SJCRH30 (cell line): ENCODE measurements at places on chromosomes 5 and 9.

DNA sequence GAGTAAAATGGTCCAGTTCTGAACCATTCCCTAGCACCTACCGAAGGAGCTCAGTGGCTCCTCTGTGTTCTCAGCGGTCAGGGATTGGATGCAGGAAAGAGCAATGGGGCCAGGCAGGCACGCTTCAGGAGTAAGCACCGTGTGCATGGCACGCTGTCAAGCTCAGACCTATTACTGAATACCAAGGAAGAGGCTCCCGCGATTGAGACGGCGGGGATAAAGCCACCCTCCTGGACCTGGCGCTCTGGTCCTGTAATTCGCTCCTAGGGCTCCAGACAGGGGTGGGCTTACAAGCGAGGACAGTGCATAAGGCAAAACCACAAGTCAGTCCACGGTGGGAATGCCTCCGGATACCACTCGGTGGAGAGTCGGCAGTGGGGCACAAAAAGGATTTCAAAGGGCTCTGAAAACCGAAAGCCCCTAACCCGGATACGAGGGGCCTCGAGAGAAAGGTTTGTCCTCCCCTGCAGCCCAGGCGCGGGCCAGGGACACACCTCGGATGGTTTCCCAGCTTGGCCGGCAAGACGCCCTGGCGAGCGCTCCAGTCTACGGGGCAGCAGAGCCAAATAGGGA, 988 bp downstream of the OXCT1 start:
- H3K36me3 ChIP-seq, result no peaks in the 10 kb centered on the region; the same call in 1 of the 2 replicates
- H3K27ac ChIP-seq, result peak overlapping the region; percentile 79; the same call in 1 of the 2 replicates
- peak; percentile 66 for DNase-seq

DNA sequence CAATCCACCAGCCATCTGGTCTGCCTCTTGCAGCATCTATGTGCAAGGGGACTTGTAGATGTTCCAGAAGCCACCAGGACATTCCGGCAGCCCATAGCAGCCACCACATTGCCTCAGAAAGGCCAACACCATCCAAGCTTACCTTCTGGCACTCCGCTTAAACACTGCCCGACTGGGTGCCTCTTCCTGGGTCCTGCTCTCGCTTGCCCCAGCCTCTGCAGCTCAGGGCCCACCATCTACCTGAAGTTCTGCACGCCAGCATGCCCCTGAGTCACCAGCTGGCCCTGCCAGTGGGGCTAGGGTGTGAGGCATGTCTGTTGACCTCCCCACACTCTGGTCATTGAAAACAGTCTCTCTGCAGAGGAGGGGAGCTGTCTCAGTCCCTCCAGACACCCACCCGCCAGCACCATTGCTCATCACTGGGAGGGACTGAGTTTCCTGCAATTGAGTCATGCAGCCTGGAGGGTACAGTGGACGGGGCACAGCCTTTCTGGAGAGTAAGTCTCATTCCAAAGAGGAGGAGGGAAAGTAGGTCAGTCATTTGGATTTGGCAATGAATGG, 16.9 kb upstream of the COL5A1 start:
- no peak overlapping the region for H3K4me3 ChIP-seq
- H3K36me3 ChIP-seq, result no peaks in the 10 kb centered on the region
- peaks cover 48% of the 10 kb centered on the region for H3K4me1 ChIP-seq
- no peak overlapping the region for H3K27ac ChIP-seq

DNA sequence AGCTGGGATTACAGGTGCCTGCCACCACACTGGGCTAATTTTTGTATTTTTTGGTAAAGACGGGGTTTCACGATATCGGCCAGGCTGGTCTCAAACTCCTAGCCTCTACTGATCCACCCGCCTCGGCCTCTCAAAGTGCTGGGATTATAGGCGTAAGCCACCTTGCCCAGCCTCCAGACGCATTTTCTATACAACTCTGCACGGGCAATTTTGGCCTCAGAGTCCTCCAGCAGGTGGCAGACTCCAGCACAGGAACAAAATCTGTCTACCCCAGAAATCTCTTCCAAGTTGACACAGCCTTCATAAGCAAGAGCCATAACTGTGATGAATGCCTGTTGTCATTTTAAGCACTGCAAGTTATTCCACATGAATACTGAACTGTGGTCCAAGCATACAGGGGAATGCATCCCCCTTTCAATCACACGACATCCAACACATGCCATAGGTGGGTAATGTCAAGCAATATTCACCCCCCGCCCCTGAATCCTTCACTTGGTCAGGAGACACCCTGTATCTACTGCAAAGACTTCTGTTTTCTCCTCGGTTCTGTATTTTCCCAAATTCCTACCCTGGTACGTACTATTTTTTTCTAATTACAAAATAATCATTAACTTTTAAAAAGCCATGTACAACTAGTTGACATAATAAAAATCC, 50.8 kb downstream of the ALDH7A1 start:
- peak; percentile 63 for DNase-seq
- H3K4me3 ChIP-seq, result no peak overlapping the region
- H3K27ac ChIP-seq, result no peak overlapping the region
- peaks cover 16% of the 10 kb centered on the region for H3K36me3 ChIP-seq
- H3K27me3 ChIP-seq, result no peaks in the 10 kb centered on the region

DNA sequence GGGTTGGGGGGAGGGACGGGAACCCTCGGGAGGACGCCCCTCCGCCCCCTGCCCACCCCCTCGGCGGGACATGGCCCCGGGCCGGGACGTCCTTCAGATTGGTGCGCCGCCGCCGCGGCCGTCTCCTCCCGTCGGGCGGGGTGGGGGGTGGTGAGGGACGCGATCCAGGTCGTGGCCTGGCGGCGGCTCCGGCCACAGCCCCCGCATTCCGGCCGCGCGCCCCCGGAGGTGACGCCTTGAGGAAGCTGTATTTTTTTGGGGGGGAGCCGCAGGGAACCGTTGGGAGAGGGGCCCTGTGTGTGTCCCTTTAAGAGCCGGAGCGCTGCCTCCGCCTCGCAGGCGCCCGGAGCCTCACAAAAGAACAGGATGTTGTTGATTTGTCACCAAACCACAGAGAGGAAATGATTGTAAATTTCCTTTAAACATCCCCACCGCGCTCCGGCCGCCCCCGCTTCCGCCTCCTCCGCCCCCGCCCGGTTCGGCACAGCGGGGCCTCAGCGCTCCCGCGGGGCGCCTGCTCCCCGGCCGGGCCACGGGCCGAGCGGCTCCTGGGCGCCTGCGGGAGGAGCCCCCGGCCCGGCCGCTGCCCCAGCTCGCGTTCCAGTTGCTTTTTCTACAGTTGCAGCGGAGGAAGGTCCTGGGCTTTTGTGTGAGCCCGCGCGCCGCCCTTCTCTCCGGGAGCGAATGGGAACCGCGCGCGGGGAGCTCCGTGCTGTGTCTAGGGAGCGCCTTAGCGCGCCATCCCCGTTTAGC, 32.1 kb upstream of the SPRY4 start:
- DNase-seq, result peak; percentile 90
- peaks cover 24% of the 10 kb centered on the region for H3K4me1 ChIP-seq
- H3K4me3 ChIP-seq, result peak overlapping the region; percentile 80
- no peaks in the 10 kb centered on the region for H3K27me3 ChIP-seq
- peak overlapping the region; percentile 98 for H3K27ac ChIP-seq

DNA sequence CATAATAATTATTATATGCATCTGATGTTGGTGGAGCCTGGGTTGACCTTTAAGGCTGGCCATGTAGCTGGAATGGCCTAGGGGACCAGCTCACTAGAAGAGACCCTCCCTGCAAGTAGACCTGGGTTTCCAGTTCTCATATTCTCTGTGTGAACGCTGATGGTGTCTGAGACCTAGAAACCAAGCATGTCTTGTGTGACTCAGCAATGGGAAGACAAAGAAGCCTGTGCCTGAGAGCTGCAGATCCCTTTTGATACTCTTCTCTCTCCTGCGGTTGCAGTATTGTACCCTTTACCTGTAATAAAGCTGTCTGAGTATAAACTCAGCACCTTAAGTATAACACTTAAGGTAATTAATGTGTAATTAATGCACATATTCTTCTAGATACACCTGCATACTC, 22.2 kb downstream of the C9orf152 start:
- no peaks in the 10 kb centered on the region for H3K36me3 ChIP-seq
- H3K4me1 ChIP-seq, result no peaks in the 10 kb centered on the region
- no peak overlapping the region for H3K27ac ChIP-seq
- H3K27me3 ChIP-seq, result no peaks in the 10 kb centered on the region
- no peak for DNase-seq

- H3K36me3 ChIP-seq, result peaks cover 30% of the 10 kb centered on the region
- H3K4me3 ChIP-seq, result no peak overlapping the region
- no peak for DNase-seq
- H3K27me3 ChIP-seq, result no peaks in the 10 kb centered on the region
- H3K27ac ChIP-seq, result no peak overlapping the region
Observed at GRCh38 chr9:69743930-69744329, 15.9 kb downstream of the PTAR1 start.
